GM23338 (cell line): ENCODE measurements at places on chromosomes 11 and 22. TPM values are rescaled to one million over a fixed set of nuclear protein-coding genes. Genes with fewer than 3 reads are reported as not detected.
A peak's percentile ranks its signal among the peaks of the same experiment; 100 is the strongest.

DNA sequence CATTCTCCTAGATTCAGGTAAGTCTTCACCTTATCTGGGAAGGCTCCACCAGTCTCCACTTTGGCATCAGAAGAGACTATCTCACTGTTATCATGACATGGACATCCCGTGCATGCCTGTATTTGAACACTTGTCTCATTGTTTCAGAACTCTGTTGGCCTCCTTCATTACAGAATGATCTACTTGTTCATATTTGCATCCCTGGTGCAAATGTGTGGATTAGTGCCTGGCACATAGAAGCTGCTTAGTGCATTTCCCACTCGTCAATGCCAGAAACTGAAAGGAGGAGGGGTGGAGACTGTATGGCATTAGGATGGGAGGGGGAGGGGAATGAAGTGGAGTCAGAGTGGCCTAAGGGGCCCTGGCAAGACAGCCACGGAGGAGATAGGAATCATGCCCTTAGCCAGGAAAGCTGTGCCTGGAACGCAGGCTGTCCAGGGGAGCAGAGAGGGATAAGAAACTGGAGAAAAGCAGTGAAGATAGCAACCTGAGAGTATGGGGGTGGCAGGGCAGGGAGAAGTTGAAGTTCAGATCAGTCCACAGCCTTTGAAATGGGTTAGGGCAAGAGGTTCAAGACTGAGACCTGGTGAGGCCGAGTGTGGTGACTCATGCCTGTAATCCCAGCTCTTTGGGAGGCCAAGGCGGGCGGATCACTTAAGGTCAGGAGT is 53.8 kb upstream of the CAPRIN1 start:
- no peak for DNase-seq

DNA sequence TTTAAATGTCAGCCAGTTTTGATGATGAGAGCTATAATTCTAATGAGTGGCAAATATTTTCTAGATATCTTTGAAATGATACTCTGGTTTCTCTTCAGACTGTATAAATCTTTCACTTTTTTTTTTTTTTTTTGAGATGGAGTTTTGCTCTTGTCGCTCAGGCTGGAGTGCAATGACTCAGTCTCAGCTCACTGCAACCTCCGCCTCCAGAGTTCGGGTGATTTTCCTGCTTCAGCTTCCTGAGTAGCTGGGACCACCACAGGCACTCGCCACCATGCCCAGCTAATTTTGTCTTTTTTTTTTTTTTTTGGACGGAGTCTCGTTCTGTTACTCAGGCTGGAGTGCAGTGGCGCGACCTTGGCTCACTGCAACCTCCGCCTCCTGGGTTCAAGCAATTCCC is 113.6 kb downstream of the TEAD1 start:
- DNase-seq, result no peak

- DNase-seq, result no peak
Observed at GRCh38 chr11:82653752-82654151, 79.9 kb downstream of the FAM181B start.

The F2 gene
- total RNA-seq, result 0.21 TPM in 1 of 2 replicates, not detected in the other

The TBX1 gene
- 0.23 and 0.66 TPM in 2 replicates for total RNA-seq

The ACRV1 gene
- not detected in 2 replicates for total RNA-seq

GRCh38 chr22:49183208-49183825 is 644.4 kb downstream of the BRD1 start:
- DNase-seq, result no peak

DNA sequence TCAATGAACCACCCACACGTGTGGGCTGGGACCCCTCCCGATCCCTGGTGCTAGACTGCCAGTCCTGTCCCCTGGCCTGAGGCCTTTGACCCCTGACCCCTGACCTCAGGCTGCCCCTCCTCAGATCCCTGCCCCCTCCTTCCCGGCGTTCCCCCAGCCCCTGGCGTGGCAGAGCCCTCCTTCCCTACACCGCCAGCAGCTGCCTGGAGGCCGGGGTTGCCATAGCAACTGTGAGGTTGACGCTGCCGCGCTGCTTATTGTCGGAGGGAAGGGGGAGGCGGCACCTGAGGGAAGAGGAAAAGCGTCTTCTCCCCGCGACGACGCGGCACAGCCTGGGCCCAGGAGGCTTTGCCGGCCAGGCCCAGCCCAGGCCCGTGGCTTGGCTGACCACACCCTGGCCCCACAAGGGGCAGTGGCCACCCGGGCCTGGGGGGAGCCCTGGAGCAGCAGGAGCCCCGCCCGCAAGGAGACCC is 32.6 kb downstream of the SHANK3 start:
- DNase-seq, result peak; percentile 97

DNA sequence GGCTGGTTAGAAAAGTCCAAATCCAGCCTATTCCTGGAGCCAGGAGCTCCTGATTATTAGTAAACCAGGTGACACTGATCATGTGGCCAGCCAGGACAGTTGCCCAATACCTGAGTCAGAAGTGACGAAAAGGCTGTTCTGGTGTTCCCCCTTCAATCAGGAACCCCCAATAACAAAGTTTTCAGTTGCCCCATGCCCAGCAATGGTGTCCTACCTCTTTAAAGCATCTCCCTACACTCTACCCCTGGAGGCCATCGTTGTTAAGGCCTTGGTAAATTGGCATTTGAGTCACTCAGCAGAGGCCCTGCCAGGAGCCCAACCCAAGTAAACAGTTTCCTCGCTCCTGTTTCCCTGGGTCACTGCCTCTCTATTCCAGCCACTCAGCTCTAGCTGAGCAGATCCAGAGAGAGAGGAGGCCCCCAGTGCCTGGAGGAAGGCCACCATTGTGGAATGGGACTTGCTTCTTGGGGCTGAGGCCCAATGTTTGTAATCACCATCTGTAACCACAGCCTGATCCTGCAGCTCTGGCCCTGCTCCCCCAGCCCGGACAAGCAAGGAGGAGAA is 25.0 kb downstream of the ARHGAP1 start:
- no peak for DNase-seq

DNA sequence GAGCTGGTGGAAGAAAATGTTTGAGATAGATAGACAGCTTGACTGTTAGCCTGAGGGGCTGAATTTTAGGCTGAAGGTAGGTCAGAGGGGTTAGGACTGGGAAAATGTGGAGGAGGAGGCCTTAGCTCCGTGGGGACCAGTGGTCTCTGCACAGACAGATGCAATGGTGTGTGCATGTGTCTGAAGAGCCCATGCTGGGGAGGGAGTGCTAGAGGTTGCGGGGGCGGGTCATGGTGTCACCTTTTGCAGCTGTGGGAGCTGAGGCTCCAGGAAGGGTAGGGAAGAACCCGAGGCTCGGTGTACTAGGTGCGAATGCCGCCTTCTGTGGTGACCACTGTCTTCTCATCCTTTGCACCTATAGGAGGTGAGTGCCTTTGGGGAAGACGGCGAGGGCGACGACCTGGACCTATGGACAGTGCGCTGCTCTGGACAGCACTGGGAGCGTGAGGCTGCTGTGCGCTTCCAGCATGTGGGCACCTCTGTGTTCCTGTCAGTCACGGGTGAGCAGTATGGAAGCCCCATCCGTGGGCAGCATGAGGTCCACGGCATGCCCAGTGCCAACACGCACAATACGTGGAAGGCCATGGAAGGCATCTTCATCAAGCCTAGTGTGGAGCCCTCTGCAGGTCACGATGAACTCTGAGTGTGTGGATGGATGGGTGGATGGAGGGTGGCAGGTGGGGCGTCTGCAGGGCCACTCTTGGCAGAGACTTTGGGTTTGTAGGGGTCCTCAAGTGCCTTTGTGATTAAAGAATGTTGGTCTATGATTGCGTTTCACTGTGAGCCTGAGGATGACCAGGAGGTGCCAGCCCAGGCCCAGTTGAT is 1.6 kb downstream of the SDF2L1 start:
- DNase-seq, result no peak

The PIH1D2 gene
- 0.16 and 0.80 TPM in 2 replicates for total RNA-seq
